Pancreas (tissue), 10 donors: ENCODE measurements at places on chromosomes 6 and 20. TPM values are rescaled to one million over a fixed set of nuclear protein-coding genes. Genes with fewer than 3 reads are reported as not detected.

DNA sequence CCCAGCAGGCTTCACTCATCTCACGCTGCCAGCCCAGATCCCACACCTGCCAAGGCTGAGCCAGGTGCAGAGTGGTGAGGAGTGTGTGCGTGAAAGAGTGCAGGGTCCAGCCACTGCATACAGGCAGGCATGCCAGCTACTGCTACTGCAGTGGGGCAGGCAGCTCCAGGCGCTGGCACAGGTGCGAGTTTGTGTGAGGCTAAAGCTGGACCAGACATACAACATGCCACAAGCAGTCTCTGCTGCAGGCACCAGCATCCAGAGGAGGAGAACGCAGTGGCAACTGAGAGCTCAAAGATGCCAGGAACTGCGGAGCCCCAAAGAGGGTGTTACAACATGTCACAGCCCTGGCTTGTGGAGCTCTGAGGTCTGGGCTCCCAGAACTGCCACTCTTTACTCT lies 149.8 kb downstream of the EYS start:
- DNase-seq, result no peak

DNA sequence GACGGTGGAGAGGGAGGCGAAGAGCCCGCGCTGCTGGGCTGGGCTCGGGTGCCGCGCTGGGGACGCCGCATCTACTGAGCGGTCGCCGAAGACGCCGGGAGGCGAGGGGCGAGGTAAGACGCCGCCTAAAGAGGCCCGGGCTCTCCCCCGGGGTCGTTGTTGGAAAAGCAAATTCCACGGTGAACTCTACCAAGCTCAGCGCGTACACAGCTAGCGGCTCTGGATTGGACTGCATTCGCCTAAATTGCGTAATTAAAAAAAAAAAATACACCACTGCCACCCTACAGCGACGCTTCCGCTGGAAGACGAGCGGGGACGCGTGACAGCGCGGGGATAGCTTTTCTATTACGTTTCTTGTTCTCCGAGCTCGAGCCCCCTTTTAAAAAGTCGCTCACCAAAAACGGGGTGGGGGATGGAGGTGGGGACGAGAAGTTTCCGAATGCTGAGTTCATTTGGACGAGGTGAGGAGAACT lies 92.0 kb upstream of the PRDM1 start:
- no peak for DNase-seq

DNA sequence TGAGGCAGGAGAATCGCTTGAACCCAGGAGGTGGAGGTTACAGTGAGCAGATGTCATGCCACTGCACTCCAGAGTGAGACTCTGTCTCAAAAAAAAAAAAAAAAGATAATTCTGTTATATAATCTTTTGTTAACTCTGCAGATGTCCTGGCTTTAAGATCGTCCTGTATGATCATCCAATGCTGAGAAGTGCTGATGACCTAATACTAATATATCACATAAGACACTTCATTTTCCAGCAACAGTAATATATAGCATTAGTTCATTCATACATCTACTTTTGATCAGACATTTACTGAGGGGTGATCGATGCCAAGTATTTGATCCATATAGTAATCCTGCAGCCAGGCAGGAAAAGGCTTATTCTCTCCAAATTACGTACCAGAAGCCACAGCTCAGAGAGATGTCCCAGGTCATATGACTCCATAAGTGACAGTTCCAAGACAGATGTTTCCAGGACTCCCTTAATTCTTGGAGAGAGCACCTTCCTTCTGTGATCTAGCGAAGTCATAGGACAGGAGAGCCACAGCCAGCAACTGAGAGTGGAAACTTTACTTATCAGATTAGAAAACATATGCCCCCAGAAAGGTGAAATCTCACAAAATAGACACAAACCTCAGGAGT lies 60.7 kb downstream of the SHLD1 start:
- no peak for DNase-seq

GRCh38 chr20:57426271-57426689 lies 35.1 kb downstream of the RBM38 start:
- no peak for DNase-seq

DNA sequence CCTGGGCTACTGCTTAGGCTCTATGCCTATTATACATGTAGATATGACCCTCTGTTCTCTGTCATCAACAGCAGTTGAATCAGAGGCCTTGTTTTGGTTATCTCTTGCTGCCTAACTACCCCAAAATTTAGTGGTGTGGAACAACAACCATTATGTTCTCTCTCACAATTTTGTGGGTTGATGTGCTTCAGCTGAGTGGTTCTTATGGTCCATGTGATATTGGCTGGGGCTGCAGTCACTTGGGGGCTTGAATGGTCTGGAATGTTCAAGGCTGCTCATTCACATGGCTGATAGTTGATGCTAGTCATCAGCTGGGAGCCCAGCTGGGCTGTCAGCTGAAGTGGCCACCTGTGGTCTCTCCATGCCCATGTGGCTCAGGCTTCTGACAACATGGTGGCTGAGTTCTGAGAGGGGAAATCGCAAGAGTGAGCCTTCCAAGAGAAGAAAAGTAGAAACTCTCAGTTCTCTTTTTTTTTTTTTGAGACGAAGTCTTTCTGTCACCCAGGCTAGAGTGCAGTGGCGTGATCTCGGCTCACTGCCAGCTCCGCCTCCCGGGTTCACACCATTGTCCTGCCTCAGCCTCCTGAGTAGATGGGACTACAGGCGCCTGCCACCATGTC lies 47.8 kb downstream of the SHLD1 start:
- DNase-seq, result no peak

- DNase-seq, result no peak
These were observed 267.4 kb upstream of the THEMIS start for GRCh38 chr6:128168244-128168643.

GRCh38 chr6:71371559-71371958 lies 82.9 kb downstream of the OGFRL1 start:
- DNase-seq, result no peak

- DNase-seq, result no peak
These were observed 164.4 kb downstream of the ZFAND3 start for GRCh38 chr6:37983720-37984501.

DNA sequence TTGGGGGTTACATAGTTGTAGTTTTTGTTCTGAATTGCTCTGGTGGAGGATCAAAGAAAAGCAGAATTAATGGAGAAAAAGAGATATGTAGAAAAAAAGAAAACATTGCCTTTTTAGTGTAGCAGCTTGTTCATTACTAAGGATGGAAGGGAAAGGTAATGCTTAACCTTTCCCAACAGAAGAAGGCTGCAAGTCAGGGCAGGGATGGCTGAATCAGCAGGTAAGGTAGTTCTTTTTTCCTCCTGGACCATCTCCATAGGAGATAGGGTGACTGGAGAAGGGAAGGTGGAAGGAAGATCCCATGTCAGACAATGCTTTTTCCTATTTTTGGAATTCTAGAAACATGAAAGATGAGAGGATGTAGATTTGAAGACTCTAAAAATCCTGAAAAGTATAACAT lies 79.4 kb upstream of the SUPT3H start:
- DNase-seq, result no peak

C6orf52 gene
- total RNA-seq, result 1.8 TPM

CHRNA4 gene
- total RNA-seq, result 0.47 TPM

ATAT1 gene
- total RNA-seq, result 6.8 TPM

HLA-DOB gene
- total RNA-seq, result not detected

GGT7 gene
- total RNA-seq, result 14.3 TPM

TSPYL1 gene
- 45.8 TPM for total RNA-seq

LPIN3 gene
- 3.9 TPM for total RNA-seq

SALL4 gene
- 1.9 TPM for total RNA-seq
